ENCODE measurements at places on chromosomes 3 and 15. TPM values are rescaled to one million over a fixed set of nuclear protein-coding genes. Genes with fewer than 3 reads are reported as not detected.

Gene DUOX1
- total RNA-seq = 0.71 TPM

Gene FBXL22
- total RNA-seq = 18.6 TPM

Gene IL20RB
- 2.9 TPM for total RNA-seq

Gene C3orf20
- 0.30 TPM for total RNA-seq

Gene GP9
- not detected for total RNA-seq

Gene SPPL2A
- total RNA-seq = 130 TPM
